ENCODE measurements at places on chromosomes 1 and 21. TPM values are rescaled to one million over a fixed set of nuclear protein-coding genes. Genes with fewer than 3 reads are reported as not detected.

FCRL1 gene
- not detected for total RNA-seq

TLR5 gene
- total RNA-seq: 0.94 TPM

CCDC17 gene
- 1.9 TPM for total RNA-seq

VASH2 gene
- 184 TPM for total RNA-seq

VPS72 gene
- total RNA-seq: 121 TPM

LPAR3 gene
- total RNA-seq: 25.4 TPM

CELA2A gene
- total RNA-seq: not detected

UBXN10 gene
- total RNA-seq: 0.44 TPM

SHISA4 gene
- total RNA-seq: 7.8 TPM

All from H1 (cell line).